CD4-positive, alpha-beta T cell treated with Interleukin-4 for 4 hours (primary cell): ENCODE measurements at places on chromosomes 6 and 20.

GRCh38 chr6:64520050-64520449 lies 884.4 kb downstream of the PHF3 start:
- no peak for DNase-seq

DNA sequence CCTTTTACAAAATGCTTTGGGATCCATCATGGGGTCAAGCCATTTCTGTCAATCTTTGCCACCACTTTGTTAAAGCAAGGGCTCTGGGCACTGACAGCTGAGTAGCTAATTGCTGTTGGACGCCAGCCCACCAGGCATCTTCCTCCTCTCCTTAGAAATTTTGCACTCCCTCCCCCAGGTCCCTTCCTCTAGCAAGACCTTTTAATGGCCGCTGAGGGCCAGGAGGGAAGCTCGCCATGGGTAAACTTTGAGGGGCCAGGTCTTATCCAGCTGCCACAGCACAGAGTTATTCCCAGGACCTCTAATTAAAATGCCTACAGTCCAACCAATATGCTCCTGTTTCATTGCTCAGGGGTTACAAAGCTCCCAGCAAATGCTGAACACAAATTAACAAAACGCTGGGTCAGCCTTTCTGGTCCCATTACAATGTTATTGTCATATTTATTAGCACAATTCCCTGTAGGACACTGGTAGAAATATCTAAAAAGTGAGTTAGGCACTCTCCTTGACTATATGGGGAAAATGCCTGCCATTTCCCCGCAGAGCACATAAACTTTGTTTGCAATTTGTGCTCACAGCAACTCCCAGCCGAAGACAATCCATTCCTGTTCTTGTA lies 16.8 kb downstream of the SCML4 start:
- no peak for DNase-seq

DNA sequence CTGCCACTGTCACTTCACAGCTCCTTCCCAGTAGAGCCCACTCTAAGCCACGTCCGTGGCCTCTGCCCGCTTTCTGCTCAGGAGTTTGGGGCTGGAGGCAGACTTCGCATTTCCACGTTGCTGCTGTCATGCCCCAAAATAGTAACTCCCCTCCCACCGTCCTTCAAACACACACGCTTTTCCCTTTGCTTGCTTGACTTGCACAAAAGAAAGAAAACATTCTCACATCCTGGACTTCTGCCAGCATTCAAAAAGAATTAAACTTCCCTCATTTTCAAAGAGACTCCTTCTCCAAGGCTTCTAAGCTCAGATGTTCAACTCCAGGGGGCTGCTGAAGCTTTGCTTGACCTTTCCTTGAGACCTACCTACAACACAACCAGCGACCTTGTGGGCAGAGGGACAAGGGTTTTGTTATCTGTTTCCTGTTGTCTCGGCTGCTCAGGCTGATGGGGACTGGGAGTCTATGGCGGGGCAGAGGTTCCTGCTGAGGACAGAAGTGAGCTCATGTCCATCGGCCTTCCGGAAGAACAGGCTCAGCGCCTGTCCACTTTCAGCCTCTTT lies 263.8 kb upstream of the FOXQ1 start:
- no peak for DNase-seq

- DNase-seq: no peak
Measured at GRCh38 chr20:33686984-33687366, 790 bp upstream of the E2F1 start.

DNA sequence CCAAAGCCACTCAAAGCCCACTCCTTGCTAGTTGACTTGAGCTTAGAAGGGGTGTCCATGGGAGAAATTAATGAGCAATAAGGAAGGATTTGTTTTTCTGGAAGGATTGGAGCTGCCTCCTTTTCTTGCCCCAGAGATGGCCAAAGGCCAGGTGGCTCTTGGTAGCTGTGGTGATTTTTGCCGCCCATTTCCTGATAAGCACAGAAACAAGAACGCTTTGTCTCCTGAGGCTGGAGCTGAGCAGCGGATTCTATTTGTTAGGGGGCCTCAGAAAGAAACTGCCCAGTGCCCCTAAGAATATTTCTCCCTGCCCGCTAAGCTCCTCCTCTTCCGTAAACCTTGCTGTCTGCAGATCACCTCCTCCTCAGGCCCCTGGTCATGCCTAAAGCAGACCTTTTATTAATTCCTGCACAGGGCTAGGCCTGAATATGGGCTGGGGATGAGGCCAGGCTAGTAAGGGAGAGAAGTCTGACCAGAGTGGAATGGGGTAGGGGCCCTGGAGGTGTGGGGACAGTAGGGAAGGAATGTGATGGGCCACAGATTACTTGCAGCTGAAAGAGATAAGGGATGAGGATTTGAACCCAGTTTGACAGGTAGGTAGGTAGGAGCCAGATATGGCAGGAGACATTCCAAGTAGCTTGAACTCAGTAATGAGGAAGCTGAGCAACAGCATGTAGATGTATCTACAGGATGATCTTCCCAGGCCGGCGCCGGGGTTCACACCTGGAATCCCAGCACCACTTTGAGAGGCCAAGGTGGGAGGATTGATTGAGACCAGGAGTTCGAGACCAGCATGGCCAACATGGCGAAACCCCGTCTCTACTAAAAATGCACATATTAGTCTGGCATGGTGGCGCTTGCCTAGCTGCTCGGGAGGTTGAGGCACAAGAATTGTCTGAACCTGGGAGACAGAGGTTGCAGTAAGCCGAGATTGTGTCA lies 71.2 kb upstream of the NAA20 start:
- no peak for DNase-seq

DNA sequence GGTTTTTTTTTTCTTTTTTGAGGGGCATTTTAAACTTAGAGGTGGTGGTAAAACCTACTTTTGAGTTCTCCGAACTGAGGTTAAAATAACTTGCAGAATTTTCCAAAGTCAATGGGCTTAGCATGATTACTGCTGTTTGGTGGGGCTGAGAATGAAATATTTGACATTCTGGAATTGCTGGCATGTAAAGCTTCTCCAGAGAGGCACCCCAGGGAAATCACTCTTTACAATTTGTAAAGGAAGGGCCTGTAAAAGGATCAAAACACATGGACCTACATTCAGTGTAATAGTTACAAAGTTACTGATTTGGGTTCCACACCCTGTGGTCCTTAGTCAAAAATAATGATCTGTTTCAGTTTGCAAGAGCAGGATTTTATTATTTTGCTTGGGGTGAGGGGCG lies 5.5 kb downstream of the FAM217B start:
- no peak for DNase-seq
